ENCODE measurements at places on chromosomes 6 and 20.

DNA sequence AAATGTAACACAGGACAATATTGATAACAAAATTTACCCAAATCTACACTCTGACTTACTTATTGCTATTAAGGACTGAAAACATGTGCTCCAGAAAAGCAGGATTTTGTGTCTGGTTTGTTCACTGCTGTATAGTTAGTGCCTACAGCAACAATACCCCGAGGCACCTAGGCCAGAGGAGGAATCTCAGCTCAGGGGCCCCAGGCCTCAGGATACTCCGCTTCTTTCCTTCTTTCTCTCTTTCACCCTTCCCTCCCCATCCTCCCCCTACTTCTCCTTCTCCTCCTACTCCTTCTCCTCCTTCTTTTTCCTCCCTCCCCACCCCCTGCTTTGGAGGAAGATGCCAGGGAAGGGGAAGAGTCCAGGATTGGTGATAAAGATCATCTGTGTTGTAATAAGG, 985 bp upstream of the VNN2 start:
- DNase-seq, result no peak

DNA sequence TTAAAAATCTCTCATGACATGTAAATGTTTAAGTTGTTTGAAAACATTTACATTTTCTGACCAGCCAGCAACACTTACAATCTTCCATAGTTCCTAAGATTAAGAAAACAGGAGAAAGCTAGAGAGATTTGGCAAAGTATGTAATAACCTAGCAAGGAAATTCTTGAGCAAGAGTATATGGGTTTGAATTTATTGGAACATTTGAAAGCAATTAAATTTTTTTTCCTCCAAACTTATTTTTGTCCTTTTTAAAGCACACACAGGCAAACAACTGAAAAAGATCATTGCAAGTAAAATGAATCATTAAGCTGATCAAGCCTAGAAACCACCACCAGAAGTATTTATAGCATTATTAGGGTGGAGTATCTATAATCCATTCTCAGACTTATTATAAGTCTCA, 20.1 kb upstream of the ZNF217 start:
- no peak for DNase-seq

GRCh38 chr20:14126856-14127255, 131.5 kb downstream of the MACROD2 start:
- no peak for DNase-seq

DNA sequence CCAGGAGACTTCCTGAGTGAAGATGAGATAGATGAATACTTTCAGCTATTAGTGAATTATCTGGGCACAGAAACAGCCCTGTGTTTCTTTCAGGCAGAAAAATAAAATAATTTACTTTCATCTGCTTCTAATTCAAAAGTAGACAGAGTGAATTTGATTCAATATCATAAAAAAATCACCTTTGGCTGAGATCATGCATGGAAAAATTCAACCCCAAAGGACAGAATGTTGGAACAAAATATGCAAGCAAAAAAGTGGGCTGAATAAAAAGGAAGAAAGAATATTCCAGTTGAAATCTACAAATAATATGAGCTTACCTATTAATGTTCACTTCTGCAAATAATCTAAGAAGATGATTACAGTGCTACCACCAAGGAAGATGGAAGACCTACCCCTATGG, 546.9 kb downstream of the TFAP2B start:
- DNase-seq, result no peak

- DNase-seq, result no peak
Observed at GRCh38 chr6:129710450-129711270, 683 bp upstream of the ARHGAP18 start.

DNA sequence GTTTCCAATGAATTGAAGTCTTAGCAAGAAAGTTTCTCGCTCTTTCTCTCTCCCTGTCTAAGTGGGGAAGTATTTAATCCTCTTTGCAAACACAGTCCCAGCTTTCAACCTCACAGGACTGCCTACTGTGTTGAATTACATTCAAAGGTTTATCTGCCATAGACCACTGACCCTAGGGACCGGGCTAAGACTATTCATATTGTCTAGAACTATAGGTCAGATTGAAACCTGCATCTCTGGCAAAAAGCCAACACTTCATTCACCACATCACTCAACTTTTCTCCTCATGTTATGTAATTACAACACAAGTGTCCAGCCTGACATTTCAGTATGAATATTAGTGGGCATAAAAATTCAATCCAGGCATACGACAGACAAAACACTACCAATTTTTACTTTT, 314.7 kb upstream of the RSPO3 start:
- DNase-seq, result no peak

- no peak for DNase-seq
Observed at GRCh38 chr6:10425176-10425974, 10.5 kb upstream of the TFAP2A start.

- no peak for DNase-seq
Observed at GRCh38 chr20:53162251-53162835, 190.2 kb downstream of the TSHZ2 start.

GRCh38 chr20:61310954-61311353, 58.9 kb downstream of the CDH4 start:
- DNase-seq, result no peak

DNA sequence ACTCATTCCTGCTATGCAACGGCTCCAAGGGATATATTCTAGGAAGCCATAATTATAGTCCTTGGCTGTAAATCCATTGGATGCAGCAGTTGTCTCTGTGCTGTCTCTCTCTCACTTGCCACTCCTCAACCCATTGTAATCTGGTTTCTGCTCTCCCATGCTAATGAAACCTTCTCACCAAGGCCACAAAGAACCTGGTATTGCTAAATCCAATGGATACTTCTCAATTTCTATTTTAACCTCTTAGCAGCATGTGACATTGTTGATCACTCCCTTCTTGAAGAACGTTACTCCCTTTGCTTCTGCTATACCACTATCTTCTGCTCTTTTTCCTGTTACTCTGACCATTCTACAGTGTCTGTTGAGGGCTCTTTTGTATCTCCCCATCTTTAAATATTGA, 39.8 kb upstream of the GCLC start:
- no peak for DNase-seq

DNA sequence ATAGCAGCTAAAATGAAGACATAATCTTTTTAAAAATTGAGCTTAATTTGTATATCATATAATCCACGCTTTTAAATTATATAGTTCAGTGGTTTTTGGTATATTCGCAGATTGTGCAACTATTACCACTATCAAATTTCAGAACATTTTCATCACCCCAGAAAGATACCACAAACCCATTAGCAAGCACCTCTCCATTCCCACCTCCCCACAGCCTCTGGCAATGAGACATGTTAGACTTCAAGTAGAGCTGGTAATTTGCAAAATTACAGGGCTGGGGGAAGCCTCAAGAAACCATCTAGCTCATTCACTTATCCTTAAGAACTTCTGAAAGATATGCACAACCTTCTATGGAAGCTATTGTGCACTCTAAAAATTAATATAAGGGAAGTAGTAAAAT, 37.2 kb downstream of the TRMT6 start:
- no peak for DNase-seq

DNA sequence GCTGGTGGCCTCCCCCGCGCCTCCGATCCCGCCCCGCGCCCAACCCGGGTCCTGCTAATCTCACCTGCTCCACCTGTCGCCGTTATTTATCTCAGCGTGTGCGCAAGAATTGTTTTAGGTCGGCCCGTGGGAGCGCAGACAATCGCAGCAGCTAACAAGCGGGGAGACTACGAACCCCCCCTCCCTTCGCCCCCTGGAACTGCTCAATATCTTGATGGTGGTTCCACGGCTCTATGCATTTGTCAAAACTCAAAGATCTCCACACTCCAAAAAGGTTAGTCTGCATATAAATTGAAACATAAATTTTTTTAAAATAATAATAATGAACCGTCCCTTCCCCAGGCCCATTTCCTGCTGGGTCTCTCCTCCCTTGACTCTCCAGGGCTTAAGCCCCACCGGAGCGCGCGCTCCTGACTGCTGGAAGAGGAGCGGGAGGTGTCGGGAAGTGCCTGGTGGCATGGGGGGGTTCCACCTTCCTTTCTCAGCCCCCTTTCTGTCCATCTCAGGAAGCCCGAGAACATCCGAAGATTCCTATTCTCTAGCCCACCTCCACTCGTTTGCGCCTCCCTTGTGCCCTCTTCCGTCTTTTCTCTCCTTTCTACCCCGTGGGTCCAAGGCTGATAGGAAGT, 1.6 kb upstream of the MDGA1 start:
- no peak for DNase-seq

- no peak for DNase-seq
Observed at GRCh38 chr20:8018958-8019245, 659 bp downstream of the TMX4 start.

DNA sequence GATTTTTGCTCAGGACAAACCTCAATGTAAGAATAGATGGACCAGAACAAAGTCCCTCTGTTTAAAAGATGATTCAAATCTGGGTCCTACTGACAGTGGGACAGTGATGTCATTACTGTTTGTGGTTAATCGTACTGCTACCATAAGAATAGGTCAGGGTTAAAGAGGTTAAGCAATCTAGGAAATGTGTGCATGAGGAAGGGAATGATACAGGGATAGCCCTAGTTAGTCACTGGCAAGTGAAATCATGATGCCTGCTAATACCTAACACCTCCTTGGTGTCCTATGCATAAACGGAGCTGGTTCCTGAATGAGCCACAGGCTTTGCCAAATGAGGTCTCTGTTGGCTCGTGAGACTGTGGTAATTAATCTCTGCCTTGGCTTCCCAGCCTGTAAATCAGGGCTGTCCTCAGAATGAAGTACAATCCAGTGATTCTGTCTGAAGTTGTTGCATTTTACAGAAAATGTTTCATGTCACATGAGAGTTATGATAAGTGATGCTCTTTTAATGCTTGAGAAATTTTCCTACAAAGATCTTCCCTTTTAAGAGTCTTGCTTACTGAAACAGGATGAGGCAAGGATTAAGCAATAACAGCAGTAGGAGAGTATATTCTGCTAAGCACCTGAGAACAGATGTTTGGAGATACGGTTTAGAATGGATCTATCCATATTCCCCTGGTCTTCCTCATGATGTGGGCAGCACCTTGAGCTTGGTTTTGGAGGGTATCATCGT, 3.8 kb downstream of the MEP1A start:
- DNase-seq, result no peak

- DNase-seq, result no peak
Observed at GRCh38 chr6:83696674-83697073, 12.2 kb downstream of the SNAP91 start.

DNA sequence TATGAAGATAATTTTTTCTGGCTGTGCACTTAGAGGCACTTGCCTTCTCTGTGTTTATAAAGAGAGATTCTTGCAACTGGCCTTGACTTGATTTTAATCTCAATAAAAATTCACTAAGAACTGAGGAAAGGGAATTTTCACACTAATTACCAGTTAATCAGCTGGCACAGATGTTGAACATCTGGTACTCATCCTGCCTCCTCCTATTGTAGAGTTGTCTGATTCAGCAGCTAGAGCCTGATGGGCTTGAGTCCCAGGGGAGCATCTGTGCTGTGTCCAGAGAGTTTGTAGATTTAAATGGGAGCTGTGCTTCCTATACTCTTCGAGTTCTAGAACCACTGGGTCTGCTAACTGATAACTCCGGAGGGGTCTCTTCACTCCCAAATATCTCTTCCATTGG, 284.4 kb upstream of the RNF24 start:
- peak; percentile 29 for DNase-seq

DNA sequence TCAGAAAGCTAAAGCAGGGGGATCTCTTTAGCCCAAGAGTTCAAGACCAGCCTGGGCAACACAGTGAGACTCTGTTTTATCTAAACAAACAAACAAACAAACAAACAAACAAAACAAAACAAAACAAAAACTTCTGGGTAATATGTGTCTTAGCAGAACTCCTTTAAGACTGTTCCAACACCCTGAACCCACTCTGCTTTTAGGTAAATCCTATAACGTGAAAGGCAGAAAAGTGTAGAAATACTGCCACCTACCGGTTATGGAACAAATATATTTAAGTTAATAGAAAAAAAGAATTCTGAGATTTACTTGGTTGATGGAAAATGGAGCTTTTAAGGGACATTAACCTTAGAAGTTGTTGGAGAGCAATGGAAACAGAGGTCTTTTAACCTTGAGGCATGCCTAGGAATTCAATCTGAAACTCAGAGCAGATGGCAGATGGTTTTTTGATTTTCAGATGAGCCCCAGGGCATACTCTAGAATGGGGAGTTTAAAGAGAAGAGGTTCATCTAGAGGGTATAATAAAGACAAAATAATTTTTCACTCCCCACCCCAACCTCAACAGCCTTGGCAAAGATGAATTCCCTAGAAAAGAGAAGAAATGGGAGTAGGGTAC, 38.5 kb downstream of the SOD2 start:
- peak; percentile 39 for DNase-seq

DNA sequence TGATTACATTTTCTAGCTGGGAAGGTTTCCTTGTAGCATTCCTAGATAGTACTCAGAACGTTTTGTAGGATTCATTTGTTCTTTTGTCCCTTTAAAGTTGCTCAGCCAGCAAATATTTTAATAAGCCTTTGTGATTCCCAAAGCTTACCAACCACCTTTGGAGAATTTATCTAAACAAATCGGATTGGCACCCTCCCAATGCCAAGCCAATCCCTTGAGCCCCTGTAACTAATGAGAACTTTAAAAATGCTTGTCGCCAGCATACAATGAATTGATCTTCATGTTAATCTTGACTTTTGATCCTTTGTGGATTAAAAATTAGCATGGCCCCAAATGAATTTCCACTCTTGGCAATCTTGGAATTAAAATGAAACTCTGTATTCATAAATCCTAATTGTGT, 559.5 kb downstream of the UTRN start:
- no peak for DNase-seq

GRCh38 chr6:131129689-131130553, 5.3 kb upstream of the AKAP7 start:
- no peak for DNase-seq

DNA sequence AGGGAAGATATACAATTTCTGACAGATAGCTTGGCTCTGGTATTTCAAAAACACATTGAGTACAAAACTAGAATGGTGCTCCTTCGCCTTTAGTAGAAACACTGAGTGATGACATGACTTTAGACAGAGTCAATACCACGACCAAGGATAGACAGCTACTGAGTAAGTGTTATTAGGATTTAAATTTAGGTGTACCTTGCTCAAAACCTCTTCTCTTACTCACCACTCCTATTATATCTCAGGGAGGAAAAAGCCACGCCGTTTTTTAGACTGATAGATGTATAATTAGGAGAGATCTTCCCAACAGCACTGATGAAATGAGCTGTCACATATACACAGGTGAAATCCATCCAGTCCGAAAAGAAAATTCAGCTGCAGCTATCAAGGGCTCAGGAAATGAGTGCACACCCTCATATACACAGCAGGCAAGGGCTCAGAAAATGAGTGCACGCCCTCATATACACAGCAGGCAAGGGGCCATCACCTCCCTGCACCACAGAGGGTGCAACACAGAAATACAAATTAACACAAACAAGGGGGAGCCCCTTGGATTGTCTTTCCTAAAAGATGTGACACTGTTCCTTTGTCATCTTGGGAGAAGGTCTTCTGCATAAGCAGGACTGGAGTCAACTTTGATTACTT, 53.7 kb downstream of the LYRM4 start:
- DNase-seq, result no peak
